Hematopoietic multipotent progenitor cell treated with erythropoietin and hydrocortisone succinate and interleukin-3 and kit ligand, for 6 days (in vitro differentiated cells): ENCODE measurements at places on chromosomes 5 and 9.

GRCh38 chr5:102527547-102527946, 28.7 kb upstream of the SLCO6A1 start:
- DNase-seq, result no peak

GRCh38 chr5:915946-916345, 23.3 kb downstream of the TRIP13 start:
- DNase-seq, result no peak

GRCh38 chr9:130039528-130040147, 3.4 kb downstream of the FNBP1 start:
- peak; percentile 44 for DNase-seq

DNA sequence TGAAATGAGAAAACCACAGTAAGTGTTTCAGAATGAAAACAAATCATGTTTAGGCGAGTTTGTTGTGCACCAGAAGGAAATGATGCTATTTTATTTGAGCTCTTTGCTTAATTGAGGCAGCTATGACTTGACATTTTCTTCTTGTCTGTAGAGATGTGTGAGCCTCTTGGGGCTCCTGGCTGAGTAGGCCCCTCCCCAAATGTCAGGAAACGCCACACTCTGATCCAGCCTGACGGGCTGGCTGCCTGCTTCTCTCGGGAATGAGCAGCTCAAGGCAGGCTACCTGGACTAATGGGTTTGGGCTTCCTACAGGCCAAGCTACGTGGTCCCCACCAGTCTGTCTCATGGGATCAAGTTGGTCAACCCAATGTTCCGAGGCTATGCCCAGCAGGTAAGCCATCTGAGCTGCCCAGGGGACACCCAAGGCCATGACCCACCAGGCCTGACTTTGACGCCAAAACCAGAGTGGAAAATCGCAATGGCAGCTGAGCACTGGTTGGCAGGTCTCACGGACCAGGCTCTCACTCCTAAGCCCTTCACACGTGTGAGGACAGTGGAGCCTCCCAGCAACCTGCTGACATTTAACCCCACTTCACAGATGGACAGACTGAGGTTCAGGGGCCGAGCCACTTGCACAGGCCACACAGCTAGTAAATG, 29.9 kb downstream of the USP20 start:
- no peak for DNase-seq

- DNase-seq, result no peak
Measured at GRCh38 chr5:178240341-178240741, 7.7 kb upstream of the PHYKPL start.

- DNase-seq, result peak; percentile 84
Measured at GRCh38 chr5:138503487-138504270, 38.4 kb downstream of the EGR1 start.

DNA sequence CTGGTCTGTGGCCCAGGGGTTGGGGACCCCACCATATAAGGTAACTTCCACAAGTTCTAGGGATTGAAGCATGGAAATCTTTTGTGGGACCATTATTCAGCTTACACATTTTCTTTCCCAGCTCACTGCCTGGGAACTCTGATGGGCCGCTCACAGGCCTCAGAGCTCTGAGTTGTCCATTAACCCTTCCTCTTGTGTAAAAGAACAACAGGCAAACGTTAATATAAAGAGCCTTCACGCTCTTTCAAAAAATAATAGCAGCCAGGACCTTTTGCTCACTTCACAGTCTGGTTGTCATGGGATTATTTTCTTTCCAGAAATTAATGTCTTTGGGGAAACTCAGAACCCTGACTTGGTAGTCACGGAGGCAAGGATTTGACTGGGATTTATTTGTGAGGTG, 443.3 kb downstream of the AGTPBP1 start:
- no peak for DNase-seq

GRCh38 chr9:137550231-137550621, at the start of gene PNPLA7:
TSS of gene PNPLA7 (minus strand) at chr9:137550402. CDS start at chr9:137550197, 205 bp downstream.
- DNase-seq, result peak; percentile 92

DNA sequence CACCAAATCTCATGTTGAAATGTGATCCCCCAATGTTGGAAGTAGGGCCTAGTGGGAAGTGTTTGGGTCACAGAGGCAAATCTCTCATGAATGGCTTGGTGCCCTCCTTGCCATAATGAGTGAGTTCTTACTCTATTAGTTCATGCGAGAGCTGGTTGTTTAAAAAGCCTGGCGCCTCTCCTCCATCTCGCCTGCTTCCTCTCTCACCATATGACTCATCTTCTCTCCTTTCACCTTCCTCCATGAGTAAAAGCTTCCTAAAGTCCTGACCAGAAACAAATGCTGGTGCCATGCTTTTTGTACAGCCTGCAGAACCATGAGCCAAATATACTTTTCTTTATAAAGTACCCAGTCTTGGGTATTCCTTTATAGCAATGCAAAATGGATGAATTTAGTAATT, 20.9 kb upstream of the ARHGAP26 start:
- DNase-seq, result no peak

DNA sequence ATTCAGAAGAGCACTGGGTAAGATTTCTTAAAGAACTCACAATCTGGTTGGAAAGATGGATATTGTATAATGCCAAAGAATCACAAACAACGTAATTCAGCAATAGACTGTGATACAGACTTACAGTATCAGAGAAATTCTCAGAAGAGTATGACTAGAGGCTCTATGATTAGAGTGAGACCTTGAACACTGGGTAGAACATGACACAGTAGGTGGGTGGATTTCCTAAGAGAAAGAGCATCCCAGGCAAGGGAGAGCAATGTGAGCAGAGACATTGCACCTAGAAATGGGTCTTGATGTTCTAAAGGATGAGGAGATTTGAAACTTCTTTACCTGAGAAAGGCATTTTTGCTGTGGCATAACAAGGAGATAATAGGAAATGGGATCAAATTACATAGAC, 27.3 kb upstream of the CAST start:
- no peak for DNase-seq

- peak; percentile 5 for DNase-seq
Measured at GRCh38 chr5:121313886-121314285, 537.8 kb upstream of the FTMT start.

GRCh38 chr9:120932086-120932823, 5.7 kb upstream of the TRAF1 start:
- no peak for DNase-seq

DNA sequence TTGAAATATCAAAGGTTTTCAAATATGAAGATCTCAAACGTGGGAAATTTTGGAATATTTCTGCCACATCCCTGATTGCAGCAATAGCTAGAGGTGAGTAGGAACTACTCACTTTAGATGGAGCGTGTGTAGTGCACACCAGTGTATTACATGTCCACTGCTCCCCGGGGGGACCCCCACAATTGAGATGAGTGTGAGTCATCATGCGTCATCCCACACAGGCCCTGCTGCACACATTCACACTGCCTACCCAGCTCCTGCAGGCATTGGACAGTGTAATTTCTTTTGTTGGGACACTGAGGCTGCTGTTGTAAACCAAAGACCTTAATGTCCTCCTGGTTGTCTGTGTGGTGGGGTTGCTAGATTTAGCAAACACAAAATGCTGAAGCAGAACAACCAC, 280.0 kb downstream of the GAS1 start:
- DNase-seq, result no peak

- no peak for DNase-seq
Measured at GRCh38 chr9:115250621-115251032, 132.7 kb upstream of the TNC start.

DNA sequence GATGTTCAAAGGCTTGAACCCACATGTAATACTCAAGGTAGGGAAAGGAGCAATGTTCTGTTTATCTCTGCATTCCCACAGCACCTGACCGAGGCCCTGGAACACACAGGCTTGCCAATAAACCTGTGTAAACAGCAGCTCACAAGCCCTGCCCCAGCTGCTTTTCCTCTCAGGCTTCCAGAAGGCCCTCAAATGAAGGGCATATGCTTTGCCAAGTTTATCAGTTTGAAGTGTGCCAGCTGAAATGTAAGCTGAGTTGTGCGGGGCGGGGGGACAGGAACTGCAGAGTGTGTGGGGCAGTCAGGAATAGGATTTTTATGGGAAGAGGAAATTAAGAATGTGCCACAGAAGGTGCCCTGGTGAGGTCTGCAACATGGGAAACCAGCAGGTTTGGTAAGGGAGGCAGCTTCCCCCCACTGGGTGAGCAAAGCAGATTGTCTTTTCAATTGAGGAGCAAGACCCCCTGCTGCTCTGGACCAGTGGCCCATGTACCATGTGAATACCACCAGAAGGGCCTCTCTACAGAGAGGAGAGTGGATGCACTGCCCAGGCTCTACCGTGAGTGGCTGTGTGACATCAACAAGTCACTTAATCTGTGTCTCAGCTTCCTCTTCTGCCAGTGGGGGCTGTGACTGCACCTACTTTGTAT, 194.8 kb downstream of the SPOCK1 start:
- no peak for DNase-seq

GRCh38 chr5:162487528-162488525, 420.3 kb downstream of the GABRG2 start:
- no peak for DNase-seq

- no peak for DNase-seq
Measured at GRCh38 chr5:15283076-15283475, 216.9 kb upstream of the FBXL7 start.

GRCh38 chr5:149931992-149932436, 12.6 kb downstream of the PDE6A start:
- DNase-seq, result no peak

DNA sequence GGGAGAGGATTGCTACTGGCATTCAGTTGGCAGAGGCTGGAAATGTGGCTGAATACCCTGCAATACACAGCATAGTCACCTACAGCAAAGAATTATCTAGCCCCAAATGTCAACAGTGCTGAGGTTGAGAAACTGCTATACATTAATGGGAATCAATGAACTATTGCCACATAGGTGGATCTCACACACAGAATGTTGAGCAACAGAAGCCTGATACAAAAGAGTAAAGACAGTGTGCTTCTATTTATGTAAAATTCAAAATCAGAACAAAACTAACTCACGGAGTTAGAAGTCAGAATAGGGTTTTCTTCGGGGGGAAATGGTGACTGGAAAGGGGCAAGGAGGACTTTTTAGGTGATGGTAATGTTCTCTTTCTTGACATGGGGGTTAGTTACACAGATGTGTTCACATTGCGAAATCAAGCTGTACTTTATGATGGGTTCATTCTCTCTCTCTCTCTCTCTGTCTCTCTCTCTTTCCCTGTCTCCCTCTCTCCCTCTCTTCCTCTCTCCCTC, 45.7 kb upstream of the PANK3 start:
- peak; percentile 22 for DNase-seq

- no peak for DNase-seq
Measured at GRCh38 chr5:1638658-1639400, 115.1 kb upstream of the LPCAT1 start.

GRCh38 chr9:13934416-13934815, 379.5 kb downstream of the NFIB start:
- no peak for DNase-seq

DNA sequence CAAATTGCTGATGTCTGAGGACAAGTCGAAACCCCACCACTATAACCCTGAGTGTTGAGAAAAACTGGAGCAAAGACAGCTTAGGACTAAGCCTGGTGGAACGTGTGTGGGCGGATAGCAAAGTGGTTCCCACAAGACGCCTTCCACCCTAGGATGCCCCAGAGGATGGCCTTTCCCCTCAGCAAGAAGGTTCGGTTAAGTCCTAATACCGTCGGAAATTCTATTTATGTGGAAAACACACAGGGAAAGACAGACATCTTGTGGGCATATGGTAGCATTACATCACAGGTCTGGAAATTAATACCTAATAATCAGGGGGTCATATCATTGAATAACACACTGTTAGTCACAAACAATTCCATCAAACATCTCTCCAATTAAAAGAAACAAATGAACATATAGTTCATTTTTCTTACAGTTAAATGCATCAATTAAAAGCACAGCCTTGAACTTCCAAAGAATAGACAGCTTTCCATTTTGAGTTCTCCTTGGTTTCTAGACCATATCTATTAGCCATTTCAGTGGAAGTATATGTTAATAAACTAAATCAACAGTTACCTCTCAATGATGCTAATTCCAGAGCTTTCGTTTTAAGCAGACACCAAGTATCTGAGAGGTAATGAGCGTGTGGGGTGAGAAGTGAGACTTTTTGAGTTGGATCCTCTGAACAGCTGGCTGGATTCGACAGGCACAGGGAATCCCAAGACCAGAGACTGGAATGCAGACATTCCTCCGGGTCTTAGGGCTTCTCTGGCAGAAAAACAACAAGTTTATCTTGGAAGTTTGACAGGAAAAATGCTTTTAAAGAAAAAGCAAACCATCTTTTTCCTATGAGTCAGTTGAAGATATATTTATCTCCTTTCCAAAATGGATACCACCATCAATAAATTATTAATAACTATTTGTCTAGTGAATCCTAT, 2.9 kb upstream of the ICE1 start:
- DNase-seq, result peak; percentile 72

DNA sequence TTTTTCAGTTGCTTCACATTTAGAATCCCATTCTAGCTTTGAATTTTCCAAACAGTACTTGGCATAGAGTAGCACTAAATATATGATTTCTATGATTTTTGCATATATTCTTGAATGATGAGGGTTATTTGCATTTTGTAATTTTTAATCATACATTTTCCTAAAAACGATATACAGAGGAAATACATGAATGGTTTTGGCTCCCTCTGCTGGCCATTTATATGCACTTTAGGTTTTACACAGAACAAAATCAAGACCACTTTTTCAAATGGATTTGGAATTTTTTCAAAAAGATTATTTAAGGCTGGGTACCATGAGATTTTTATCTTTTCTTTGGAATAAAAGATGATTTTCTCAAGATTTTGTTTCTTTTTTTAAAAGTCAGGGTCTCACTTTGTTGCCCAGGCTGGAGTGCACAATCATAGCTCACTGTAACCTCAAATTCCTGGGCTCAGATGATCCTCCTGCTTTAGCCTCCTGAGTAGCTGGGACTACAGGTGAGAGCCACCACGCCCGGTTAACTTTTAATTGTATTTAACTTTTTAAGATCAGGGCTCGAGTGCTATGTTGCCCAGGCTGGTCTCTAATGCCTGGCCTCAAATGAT, 16.7 kb upstream of the COMMD10 start:
- peak; percentile 89 for DNase-seq

DNA sequence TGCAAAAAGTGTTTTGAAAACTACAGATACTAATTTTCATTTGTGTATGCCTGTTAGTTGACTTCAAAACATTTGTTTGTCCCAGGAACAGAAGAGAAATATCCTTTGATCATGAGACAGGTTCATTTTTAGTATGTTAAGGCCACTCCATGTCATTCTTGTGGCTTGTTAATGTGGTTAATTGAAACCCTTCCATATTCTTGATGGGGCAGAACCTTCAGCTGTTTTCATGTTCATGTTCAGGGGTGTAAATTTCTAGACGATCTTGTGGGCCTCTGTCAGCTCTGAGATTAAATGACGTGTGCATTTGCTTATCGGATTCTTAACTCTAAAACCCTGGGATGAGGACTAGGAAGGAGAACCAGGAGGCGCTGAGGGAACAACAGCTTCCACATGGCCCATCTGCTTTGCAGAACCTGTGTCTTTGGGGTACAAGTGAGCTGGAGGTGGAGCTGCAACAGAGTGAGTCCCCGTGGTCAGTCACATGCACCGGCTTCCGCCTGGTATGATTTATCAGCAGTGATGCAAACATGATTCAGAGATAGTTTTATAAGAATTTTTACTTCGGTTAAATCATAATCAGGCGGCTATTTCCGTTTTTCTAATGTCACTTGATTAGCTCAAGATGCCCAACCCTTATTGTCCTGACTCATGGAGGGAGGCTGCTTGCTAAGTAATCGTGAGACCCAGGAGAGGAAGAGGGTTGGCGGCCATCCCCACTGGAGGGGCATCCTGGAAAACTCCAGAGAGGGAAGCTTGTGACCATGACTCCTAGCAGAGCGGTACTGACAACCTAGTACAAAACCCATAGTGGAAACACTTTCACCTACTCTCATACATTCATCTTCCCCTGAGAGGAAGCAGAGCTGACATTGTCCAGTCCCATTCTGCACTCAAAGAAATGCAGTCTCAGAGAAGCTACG, 138.4 kb downstream of the C9orf152 start:
- peak; percentile 85 for DNase-seq
